ENCODE measurements at places on chromosomes 2 and 18.

- no peak for DNase-seq
Observed at GRCh38 chr18:8911408-8912340, 190.8 kb upstream of the NDUFV2 start.

GRCh38 chr2:212921061-212921460 lies 230.4 kb downstream of the IKZF2 start:
- DNase-seq: no peak

DNA sequence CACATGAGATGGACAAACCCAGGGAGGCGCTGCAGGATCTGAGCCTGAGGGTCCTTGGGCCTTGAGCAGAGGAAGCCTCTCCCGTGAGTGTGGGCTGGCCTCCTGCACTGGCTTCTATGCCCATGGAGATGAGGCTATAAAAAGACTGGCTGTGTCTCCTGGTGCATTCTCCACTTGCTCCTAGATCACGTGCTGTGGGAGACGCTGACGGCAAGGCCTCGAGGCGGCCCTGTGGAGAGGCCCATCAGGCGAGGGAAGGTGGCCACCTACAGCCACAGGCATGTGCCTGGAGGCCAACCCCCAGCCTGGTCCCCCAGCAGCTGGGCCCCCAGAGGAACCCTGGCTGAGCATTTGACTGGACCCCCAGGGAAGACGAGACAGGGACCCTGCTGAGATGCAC lies 198.9 kb downstream of the TWIST2 start:
- DNase-seq: no peak

- no peak for DNase-seq
Observed at GRCh38 chr2:223633656-223634055, 31.5 kb upstream of the SCG2 start.

DNA sequence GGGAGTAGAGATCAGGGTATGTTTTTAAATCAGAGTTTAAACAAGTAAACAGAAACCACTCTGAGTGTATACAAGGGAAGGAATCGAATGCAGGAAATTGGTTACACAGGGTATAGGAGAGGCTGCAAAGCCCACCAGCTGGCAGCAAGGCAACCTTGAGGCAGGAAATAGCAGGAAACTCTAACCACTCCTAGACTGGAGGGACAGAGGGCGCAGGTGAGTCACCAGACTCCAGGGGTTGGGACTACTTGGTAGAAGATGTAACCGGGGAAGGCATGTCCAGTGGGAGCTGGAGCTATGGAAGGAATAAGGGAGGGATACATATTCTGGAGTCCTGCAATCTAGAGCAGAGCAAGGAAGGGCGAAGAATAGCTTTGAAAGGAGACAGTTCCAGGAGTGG lies 152.3 kb downstream of the MEIS1 start:
- DNase-seq: no peak

- peak; percentile 8 for DNase-seq
Observed at GRCh38 chr2:33528441-33528950, 52.0 kb downstream of the RASGRP3 start.

DNA sequence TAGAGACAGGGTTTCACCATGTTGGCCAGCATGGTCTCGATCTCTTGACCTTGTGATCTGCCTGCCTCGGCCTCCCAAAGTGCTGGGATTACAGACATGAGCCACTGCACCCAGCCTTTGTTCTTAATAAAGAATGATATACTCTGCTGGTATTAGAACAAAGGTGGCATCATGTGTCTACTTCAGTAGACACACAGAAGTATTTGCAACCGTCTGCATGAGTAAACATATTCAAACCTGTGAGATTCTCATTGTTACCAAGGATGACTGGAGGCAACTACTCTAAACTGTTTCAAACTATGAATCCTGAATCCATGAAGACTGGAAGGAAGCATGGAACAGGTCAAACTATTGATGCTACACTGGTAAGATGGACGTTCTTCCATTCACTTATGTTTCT lies 32.1 kb downstream of the MBD2 start:
- no peak for DNase-seq

GRCh38 chr18:67771271-67771670 lies 254.8 kb upstream of the DSEL start:
- no peak for DNase-seq

- no peak for DNase-seq
Observed at GRCh38 chr2:122570641-122571040, 815.2 kb downstream of the TSN start.

DNA sequence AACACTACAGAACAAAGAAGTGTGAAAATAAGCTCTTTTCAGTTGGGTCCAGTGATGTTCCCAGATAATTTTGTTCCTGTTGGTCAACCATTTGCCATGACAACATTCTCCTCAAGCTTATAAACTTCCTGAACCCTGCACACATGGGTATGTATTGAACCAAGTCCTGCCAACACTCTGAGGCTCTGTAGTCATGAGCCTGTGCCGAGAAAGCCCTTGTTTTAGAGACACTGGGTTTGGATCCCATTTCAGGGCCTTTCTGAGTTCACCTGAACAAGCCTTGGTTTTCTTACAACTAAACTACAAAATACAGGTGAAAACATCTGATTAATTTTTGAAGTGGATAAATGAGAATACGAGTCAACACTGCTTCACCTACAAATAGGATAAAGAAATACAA lies 38.5 kb downstream of the AKAIN1 start:
- no peak for DNase-seq

- DNase-seq: peak; percentile 91
Observed at GRCh38 chr18:5582849-5583681, 39.3 kb upstream of the EPB41L3 start.

DNA sequence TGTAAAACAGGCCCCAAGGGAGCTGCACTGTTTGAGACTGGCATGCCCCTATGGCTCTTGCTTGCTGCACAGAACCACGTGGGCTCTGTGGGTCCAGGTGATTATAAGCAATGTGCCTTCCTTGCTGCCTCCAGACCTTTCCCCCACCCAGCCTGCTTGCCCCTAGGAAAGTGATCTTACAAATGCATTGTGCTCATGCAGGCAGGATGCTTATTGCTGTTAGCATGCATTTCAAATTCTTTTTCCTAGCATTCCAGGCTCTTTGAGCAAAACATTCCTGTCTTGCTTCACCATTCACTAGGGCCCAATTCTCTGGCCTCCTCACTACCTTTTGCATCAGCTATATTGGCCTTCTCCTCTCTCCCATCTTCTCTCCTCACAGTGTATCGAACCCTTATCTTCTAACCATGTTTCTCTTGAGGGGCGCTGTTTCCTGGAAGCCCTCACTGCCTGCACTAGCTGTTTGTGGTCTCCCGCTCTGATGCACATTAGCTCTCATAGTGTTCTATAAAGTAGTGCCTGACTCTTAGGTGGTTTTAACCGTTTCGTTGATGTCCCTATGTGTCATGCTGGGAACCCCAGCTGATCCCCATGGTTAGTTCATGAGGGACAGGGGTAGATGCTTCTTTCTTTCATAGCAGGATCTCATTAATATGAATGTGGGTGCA lies 152.9 kb upstream of the EPAS1 start:
- DNase-seq: no peak

DNA sequence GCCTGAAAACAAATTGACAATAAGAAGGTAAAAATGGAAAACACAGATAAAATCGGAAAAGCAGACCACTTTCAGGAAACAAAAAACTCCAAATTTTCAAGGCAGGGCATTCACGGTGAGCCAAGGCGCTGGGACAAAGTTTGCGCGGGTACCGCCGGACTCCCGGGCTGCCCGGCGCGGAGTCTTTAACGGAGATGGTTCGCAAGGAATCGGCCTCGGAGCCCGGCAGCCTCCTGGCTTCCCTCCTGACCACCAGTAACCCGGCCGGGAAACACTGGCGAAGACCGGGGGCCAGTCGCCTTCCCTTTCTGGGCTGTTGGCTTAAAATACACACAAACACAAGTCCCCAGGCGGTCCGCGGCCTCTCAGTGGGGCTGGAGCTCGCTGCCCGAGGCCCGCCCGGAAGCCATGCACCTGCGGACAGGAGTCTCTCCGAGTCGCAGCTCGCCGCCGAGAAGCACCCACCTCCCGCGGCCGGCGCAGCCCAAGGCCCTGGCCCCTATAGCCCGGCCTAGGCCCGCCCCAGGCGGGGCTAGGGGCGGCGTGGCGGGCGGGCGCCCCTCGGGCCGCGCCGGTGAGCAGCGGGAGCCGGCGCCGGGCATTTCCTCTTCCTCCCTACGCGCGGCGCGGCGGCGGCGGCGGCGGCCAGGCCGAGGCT lies 622 bp upstream of the KCMF1 start:
- peak; percentile 72 for DNase-seq

DNA sequence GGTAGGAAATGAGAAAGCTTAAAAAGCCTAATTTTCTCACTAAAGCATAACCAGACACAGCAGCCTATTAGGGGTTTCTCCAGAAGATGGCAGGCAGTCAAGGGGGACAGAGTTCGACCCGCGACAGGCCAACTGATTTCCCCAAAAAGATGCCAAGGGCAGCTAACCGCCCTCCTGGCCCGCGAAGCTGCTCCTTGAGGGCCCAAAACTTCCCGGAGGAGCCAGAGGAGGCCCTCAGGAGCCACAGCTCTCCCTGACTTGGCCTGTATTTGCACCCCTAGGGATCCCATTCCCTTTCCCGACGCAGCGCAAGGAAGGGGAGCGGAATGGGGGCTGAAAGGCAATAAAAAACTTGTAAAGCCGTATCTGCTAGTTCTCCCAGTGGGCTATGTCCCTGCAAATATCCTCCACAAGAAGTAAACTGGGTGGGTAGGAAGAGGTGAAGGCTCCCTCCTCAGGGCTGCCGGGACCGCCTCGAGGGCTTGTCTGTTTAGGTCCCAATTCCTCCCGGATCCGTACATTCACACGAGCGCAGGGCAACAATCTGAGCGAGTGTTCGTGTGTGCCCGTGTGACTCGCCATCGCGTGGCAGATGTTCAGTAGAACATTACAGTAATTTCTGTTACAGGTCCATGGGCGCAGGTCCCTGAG lies 756 bp upstream of the NAGK start:
- DNase-seq: no peak

- peak; percentile 7 for DNase-seq
Observed at GRCh38 chr2:136527560-136527959, 237.8 kb upstream of the THSD7B start.

- DNase-seq: no peak
Observed at GRCh38 chr2:169732583-169733358, 861 bp upstream of the KLHL23 start.

- no peak for DNase-seq
Observed at GRCh38 chr2:38592951-38593350, 9.8 kb downstream of the HNRNPLL start.

- DNase-seq: no peak
Observed at GRCh38 chr2:177585234-177585863, 192.8 kb downstream of the AGPS start.

DNA sequence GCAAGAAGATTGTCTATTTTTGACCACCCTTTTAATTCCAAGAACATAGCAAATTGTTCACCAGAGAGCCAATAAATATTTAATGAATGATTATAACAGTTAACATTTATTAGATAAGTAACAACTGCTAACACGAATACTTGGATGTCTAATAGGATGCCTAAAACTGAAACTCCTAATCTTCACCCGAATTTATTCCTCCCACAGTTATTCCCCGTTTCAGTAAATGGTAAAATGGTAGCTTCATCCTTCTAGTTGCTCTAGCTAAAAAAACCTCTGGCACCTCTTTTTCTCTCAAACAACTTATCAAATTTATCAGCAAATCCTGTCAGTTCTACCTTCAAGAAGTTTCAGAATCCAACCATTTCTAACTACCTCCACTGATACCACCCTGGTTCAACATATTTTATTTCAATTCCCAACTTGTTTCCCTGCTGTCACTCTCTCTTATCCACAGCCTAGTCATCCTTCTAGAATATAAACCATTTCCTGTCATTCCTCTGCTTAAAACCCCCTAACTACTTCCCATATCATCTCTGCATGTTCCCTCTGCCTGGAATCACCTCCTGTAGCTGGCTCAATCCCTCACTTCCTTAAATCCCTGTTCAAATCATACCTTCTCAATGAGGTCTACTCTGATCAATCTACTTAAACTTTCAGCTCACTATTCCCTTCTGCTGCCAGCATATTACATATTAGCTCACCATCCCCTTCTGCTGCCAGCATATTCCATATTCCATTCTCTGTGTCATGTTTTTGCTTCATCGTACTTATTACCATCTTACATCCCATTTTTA lies 93.8 kb downstream of the ROCK2 start:
- DNase-seq: no peak

- peak; percentile 86 for DNase-seq
Observed at GRCh38 chr18:3721771-3722648, 272.0 kb downstream of the TGIF1 start.

GRCh38 chr2:238846378-238846627 lies 1.6 kb upstream of the TWIST2 start:
- no peak for DNase-seq

DNA sequence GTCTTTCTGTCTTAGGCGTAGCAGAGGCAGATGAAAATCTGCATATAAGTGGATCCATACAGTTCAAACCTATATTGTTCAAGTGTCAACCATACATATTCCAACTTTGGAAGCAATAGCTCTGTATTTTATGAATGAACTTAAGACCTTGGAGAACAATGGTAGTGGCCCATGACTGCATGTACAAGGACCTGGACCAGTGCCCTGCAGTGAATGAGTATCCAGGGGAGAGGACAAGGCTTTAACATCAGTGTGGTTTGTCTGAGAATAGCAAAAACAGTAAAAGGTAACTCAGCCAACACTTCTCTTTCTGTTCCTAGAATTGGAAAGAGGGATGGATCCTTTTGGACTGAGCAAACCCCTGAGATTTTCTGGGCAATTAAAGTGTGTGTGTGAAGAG lies 230.8 kb upstream of the LINC00305 start:
- DNase-seq: no peak

DNA sequence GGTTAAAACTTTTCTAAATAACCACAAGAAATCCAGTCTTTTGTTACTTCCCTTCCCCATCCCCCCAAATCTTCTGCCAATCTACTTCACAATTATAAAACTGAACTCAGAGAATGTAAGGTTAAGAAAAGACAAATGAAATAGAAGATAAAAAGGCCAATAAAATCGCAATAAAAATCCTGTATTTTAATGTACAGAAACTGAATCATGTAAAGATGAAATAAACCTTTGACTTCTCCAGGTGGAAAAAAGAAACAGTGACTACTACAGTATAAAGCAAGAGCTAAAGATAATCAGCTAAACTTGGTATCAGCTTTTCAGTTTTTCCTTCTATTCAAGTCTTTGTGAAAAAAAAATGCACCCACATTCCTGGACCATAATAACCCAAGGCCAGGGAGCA lies 1.7 kb downstream of the SYT4 start:
- DNase-seq: no peak

GRCh38 chr2:102063941-102064678 lies 72.3 kb downstream of the IL1R2 start:
- peak; percentile 91 for DNase-seq

- no peak for DNase-seq
Observed at GRCh38 chr2:42368817-42369531, 8.0 kb upstream of the COX7A2L start.

All from suppressor macrophage treated with lipopolysaccharide for 4 hours (primary cell).